ENCODE measurements at places on chromosomes 4 and X.

DNA sequence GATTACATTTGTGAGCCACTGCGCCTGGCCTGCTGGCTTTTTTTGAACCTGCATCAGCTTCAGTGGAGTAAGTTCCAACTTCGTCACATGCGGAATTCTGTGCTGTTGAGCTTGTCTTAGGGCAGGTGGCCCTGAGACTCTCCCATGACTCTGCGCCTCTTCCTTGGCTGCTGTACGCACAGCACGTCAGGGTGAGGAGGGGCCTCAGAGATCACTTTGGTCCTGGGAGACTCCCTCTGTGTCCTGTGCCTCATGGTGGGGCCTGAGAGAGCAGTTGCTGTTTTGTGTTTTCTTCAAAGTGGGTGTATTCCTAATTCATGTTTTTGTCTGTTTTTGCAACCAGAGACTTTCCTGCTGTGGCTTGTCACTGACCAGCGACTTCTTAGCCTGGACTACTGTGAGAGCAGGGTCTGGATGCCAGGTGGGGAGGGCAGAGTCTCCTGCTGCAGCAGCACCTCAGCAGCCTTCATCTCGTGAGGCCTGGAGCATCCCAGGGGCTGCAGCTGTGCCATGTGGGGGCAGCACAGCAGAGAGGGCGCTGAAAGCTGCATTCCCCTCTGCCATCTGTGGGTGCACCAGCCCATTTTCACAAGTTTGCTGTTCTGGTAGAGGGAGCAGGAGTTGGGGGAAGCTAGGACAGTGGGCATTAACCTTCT lies 107.8 kb downstream of the TNIP2 start:
- no peak for DNase-seq

- DNase-seq, result no peak
These were observed 34.3 kb downstream of the ATP10D start for GRCh38 chr4:47519239-47519883.

DNA sequence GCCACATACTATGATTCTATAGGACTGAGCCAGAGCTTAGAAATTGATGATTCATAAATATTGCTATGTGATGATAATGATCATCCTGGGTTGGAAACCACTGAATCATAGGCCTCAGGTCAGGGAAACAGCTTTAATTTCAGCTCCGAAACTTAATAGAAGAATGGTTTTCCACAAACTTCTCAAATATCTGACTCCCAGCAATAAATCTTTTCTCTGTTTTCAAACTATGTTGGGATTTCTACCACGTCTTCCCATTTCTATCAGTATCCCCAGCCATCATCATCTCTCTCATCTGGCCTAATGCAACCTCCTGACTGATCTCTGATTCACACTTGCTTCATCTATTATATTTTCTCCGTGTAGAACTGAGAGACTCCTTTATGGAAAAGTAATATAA lies 521.8 kb upstream of the AGA start:
- DNase-seq, result no peak

- no peak for DNase-seq
These were observed 124.2 kb upstream of the GUCY1A1 start for GRCh38 chr4:155542415-155542814.

DNA sequence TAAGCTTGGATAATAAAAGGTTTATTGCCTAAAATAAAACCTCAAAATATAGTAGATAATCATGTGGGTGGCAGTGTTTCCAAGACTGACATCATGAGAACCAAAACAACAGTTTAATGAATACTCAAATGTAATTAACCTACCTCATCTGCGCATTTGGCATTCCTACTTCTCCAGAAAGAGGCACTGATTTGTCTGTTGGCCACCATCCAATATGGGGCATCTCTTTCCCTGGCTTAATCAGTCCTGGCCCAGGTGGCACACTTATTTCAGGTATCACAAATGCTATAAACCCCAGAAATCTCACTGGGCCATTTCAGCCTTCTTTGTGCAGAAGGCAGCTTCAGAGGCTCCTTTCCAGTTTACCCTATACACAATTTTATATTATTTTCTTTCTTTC lies 192.2 kb downstream of the COMMD8 start:
- no peak for DNase-seq

DNA sequence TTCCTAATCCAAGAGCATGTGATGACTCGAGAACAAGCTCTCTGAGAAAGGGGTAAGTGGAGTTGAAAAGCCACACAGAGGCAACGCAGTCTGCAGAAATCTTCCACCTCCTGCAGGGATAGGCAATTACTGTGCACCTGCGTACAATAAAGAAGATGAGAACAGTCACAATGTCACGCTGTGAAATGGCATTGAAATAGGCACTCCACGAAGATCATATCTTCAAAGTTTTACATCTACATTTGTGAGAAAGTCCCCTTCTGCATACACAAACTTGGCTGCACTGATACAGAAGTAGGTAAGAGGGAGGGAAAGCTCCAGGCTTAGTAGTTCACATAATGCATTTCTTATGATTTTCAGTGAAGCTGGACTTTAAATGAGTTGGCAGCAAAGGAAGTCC lies 27.1 kb downstream of the DDX60L start:
- no peak for DNase-seq

DNA sequence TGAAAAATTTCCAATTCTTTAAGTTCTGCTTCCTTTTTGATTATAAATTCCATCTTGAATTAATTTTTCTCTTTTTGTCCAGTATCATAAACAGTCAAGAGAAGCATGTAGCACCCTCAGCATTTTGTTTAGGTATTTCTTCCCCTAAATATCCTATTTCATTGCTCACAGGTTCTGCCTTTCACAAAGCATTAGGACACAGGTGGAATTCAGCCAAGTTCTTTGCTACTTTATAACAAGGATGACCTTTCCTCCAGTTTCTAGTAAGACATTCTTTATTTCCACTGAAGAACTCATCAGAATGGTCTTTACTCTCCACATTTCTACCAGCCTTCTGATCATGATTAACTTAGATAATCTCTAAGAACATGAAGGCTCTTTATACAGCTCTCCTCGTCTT lies 7.4 kb downstream of the SLC9B1 start:
- no peak for DNase-seq

DNA sequence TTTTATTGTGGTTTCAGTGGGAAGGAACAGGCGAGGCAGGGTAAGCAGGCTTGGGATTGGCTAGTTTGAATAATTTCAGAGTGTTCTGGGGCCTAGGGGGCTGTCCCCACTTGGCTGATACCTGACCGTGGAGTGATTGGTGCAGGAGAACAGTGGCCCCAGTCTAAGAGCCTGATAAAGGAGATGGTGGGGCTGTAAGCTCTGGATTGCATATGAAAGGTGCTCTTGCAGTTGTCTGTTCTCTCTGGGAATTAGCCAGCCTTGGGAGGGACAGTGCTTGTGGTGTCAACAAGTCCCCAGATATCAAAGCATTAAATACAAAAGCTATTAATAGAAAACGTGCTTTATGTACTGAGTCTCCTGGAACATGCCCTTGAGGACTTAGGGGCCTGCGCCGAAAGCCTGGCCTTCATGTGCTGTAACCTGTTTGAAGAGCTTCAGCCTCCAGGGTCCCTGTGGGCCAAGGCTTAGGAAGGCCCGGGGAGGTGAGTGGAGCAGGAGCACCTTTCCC lies 30.4 kb upstream of the CLTRN start:
- DNase-seq, result no peak

- DNase-seq, result no peak
These were observed 173.9 kb downstream of the PDGFRA start for GRCh38 chr4:54402880-54403480.

DNA sequence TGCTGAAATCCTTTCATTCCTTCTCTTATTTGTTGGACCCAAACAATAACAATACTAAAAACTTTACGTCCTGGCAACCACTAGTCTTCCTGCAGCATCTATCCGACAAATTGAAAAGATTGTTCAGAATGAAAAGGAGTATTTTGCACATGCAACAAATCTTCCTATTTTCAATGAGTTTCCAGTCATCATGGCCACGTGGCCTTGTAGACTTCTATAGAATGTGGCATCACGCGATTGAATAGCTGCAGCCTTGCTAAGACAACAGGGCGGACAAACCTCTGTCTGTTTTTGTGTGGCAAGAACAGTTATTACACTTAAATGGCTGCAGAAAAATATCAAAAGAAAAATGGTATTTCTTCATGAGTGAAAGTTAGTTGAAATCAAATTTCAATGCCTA lies 297.9 kb upstream of the LCORL start:
- no peak for DNase-seq

GRCh38 chr4:2763511-2763967 lies 7.4 kb upstream of the TNIP2 start:
- no peak for DNase-seq

- no peak for DNase-seq
These were observed 39.2 kb upstream of the UGT2B7 start for GRCh38 chr4:69056921-69057550.

GRCh38 chrX:124378643-124379042 lies 32.3 kb downstream of the SH2D1A start:
- DNase-seq, result no peak

- no peak for DNase-seq
These were observed 73.0 kb downstream of the LUZP4 start for GRCh38 chrX:115362334-115363095.

DNA sequence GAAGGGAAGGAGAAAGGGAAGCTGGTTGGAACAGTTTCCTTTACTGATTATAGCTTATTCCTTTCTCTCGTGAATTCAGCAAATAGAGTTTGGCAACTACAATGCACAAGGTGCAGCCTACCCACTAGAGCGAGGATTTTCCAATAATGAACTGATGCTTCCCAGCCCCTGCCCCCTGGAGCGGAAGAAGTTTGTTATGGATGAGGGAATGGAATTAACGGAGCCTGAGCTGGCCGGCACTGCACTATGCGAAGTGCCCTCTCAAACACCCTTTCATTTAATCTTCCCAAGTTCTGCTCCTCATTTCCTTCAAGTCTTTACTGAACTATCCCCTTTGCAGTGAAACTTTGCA lies 42.5 kb upstream of the CBR4 start:
- DNase-seq, result no peak

Data from stimulated activated CD4-positive, alpha-beta T cell treated with anti-CD3 and anti-CD28 coated beads, Interleukin-1b, Interleukin-23, amount 100 ng/mL, for 1 hour (primary cell).